ENCODE measurements at places on chromosomes 6 and 20.

GRCh38 chr6:37106982-37107491 lies 62.9 kb upstream of the PIM1 start:
- DNase-seq: no peak

DNA sequence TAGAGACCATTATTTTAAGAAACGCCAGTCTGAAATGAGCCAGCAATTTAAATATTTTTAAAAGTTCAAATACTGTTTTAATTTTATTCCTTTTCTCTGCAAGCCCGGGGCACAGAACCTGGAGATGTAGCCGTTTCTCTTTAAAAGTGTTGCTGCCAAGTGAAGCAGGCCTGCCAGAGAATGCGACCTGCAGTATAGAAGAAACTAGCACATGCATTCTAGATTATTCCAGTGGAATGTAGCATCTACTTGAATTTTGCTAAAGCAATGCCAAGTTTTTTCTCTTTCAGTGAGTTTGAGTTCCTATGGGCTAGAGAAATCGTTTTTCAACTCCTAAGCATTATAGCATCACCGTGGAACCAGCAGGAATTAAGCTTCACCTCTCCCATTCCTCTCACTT lies 101.3 kb downstream of the QRSL1 start:
- no peak for DNase-seq

- DNase-seq: peak; percentile 50
Observed at GRCh38 chr20:2451939-2452732, 18.5 kb downstream of the SNRPB start.

- no peak for DNase-seq
Observed at GRCh38 chr20:60137657-60138245, 179.5 kb downstream of the CDH26 start.

DNA sequence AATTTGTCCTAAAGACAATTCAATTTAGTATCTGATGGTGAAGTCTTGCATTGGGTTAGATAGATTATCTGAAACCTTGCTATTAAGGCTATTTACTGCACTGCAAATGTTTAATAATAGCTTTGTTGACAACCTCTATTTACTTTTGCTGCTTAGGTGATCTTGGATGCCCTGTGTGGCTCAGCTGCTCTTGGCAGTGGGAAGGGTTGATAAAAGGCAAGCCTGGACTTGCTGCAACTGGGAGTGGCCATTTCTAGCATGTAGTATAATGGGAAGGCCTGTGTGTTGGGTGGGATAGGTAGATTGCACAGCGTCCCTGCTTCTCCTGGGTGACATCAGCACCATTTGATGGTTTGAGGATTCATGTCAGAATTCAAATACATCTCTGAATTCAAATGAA lies 49.1 kb downstream of the ARMC2 start:
- DNase-seq: no peak

DNA sequence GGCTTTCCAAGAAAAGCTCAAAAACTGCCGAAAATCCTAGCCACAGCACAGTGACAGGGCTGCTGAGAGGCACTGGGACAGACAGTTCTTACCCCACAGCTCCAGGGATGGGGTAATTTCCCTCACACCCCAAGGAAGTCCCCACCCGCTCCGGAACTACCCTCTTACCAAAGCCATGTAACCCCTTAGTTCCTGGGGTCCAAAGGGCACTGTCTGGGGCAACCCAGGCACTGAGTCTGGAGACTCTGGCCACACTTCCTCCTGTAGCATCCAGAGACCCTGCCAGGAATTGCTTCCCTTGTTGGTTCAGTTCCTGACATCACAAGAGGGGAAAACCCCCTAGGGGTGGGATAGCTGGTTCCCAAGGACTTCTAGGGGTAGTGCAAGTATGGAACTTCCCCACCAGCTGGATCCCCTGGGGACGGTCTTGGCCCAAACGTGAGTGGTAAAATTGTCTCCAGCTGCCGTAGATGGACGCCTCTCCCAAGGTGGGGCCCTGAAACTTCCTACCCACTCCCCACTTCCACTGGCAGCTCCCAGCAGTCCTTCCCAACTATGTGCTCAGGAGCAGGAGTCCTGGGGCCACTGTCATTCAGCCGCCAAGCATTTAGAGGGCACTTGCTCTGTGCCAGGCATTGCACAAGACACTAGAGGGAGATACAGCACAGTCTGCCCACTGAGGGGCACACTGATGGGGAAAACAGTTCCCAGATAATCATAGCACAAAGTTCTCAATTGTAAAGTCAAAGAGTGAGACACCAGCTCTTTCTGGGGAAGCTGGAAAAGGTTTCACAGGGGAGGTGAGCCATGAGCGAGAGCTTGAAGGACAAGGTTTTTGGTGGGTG lies 17.2 kb upstream of the HCK start:
- DNase-seq: no peak

DNA sequence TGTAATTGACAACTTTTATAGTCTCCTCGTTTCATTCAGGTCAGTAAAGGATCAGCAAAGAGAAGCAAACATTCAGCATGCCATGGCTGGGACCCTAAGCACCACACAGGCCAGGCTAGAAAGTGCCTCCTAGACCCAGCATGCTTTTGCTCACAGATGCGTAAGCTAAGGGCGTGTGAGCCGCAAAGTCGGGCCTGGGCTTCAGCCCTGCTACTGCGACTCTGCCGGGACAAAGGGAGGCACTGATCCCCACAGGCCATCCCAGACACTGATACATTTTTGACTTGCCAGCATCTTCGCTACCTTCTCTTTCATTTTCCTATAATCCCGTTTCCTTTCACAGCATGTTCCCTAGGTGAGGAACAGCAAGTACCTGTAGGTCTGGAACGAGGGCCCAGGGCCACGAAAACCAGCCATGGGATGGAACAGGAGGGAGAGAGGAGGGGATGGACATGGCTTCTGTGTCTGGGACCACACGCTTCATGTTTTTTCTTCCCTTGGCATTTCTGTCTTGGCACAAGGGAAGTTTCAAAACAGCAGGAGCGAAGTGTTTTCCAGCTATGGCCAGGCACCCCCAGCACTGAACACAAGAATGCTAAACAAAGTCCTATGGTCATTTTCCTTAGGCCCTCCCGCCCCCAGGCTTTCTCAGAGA lies 42.6 kb downstream of the IRF4 start:
- no peak for DNase-seq

DNA sequence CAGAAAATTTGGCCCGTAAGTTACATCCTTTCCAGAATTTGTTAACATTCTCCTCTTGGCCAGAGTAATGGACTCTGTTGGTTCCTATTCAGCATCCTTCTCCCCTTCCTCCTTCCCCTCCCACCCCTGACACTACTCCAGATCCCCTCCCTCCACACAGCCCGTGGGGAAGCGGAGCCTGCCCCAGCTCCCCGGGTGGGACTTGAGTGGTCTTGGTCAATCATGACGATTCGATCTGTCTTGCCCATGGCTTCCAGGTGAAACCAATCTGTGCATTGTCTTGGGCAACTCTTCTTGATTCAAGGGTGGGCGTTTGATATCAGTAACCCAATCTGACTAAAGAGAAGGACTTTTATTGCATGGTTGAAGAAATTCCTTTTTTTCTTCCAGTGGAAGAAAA lies 143.9 kb downstream of the ANKRD60 start:
- no peak for DNase-seq

- no peak for DNase-seq
Observed at GRCh38 chr6:15730442-15730841, 67.6 kb upstream of the DTNBP1 start.

DNA sequence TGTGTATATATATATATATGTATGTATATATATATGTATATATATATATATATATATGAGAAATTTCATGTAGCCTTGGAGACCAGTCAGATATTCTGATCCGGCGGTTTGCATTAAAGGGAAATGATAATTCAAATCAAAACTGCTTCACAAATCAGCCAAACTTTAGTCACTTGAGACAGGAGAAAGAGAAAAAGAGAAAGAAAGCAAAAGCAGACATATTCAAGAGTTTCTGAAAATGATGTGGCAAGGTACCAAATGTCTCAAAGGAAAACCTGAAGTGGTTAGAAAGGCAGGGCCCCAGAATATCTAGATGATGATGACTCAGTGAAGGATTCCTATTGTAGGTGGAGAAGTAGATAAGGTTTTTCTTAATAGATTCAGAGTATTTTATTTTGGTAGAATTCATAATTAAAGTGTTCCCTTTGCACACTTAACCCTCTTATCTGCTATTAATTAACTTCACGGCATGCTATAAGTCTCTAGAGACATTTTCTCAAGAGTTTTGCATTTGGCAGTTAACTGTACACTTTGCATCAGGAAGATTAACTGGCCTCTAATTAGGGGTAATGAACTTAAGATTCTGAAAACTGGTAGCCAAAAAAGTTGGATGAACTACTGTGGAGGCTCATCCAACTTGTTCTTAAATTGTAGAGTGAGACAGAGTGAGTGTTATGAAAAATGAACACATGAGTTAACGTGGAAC lies 50.1 kb upstream of the ASF1A start:
- DNase-seq: no peak

DNA sequence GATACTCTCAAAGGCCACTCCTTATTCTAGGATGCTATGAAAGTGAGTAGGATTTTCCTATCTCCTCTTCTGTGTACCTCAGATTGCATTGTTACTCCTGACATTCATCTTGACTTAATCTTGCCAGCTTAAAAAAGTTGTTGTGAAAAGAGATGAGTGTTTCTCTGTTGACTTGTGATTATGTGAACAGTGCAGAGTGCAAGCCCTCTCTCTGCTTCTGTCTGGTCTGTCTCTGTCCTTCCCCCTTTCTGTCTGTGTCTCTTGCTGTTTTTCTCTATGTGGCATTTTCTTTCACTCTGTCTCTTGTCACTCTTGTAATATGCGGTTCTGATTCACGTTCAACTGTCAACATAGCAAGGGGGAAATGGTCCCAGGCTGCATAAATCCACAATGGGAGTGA lies 306.6 kb downstream of the FARS2 start:
- no peak for DNase-seq

DNA sequence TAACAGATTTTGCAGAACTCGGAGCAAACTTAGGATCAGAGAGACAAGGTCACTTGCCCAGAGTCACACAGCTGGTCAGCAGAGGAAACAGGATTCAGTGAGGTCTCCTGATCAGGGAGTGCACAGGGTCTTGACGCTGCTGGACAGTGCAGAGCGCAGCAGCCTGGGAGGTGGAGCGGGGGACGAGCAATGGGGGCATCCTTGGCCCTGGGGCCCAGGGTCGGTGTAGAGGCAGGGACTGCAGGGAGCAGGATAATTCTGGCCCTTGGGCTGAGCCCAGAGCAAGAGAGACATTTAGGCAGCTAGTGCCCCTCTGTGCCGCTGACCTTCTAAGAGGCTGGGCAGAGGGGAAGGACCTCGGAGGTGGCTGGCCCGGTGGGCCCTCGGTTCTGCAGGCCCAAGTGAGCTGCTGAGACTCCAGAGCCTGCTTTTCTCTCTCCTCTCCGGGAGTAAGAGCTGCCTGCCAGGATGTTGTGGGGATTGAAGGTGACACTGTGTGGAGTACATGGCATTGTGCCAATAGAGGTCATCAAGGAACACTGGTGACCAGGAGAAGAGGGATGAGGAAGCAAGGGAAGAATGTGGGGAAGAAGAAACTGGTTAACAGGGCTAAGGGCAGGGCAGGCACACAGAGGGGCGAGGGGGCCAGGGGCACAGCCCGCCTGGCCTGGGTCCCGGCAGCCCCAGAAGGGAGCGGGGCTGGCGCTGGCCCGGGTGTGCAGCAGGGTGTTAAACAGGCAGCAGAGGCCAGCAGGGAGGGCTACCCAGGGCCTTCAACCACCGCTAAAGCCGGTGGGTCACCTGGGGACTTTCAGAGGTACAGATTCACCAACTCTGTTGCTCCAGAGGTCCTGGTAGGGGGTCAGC lies 122.0 kb downstream of the AGPAT4 start:
- DNase-seq: no peak

DNA sequence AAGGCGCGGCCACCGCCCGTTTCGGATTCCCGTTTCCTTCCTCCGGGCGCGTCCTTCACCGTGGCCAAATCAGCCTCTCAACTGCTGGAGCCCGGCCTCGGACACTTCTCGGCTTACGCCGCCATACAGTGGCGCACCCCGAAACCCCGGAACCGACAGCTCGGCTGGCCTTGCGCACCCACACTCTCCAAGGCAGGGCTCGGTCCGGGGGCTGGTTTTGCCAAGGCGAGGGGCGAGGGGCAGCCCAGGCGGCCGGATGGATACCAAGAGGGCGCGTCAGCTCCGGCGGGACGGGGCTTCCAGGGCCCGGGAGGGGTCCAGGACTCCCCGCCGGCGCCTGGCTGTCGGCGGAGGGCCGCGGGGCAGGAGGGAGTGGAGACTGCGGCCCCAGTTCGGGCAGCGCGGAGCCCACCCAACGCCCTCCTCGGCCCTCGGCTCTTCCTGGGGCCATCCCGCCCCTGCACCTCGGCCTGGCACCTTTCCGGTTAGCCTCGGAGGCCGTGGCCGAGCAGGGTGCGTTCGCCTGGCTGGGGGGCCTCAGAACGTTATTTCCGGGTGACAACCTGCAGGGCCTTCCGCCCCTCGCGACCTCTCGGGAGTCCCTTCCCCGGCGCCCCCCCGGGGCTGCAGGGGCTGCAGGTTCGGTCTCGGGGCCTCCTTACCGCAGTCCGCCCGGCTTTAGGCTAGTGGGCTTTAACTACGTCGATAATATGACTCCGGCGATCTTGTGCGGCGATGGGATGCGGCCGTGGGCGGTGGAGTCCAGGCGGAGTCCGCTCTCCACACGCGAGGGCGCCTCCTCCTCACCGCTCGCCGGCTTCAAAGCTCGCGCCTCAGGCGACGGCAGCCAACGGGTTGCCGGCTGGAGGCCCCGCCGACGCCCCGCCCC lies 697 bp upstream of the CEP43 start:
- DNase-seq: peak; percentile 2

- DNase-seq: no peak
Observed at GRCh38 chr6:65711531-65711930, 4.5 kb upstream of the EYS start.

GRCh38 chr6:19839788-19840187 lies 2.6 kb downstream of the ID4 start:
- DNase-seq: no peak

DNA sequence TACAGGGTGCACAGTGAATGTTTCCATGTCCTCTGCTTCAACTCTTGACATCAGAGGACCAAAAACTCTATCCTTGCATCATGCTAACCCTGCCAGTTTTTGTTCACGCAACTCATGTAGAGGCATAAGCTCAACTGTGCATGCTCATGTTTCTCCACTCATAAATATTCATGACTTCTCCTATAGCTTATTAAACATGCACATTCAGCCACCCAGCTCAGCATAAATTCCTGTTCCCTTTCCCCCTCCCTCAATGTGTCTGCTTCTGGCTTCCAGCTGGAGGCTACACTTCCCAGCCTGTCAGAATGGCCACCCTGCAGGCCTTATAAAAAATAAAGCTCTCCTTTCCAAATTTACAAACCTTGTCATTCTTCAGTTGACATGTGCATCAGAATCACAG lies 154.6 kb downstream of the KIF16B start:
- DNase-seq: no peak

- DNase-seq: no peak
Observed at GRCh38 chr6:29763491-29764289, 40.5 kb downstream of the HLA-F start.

Measured in stimulated activated CD4-positive, alpha-beta T cell treated with anti-CD3 and anti-CD28 coated beads, Interleukin-1b, Interleukin-23, amount 100 ng/mL, for 24 hours (primary cell).